Upper lobe of left lung (tissue), 6 donors: ENCODE measurements at places on chromosomes 7 and 10. TPM values are rescaled to one million over a fixed set of nuclear protein-coding genes. Genes with fewer than 3 reads are reported as not detected.
A peak's percentile ranks its signal among the peaks of the same experiment; 100 is the strongest.

DNA sequence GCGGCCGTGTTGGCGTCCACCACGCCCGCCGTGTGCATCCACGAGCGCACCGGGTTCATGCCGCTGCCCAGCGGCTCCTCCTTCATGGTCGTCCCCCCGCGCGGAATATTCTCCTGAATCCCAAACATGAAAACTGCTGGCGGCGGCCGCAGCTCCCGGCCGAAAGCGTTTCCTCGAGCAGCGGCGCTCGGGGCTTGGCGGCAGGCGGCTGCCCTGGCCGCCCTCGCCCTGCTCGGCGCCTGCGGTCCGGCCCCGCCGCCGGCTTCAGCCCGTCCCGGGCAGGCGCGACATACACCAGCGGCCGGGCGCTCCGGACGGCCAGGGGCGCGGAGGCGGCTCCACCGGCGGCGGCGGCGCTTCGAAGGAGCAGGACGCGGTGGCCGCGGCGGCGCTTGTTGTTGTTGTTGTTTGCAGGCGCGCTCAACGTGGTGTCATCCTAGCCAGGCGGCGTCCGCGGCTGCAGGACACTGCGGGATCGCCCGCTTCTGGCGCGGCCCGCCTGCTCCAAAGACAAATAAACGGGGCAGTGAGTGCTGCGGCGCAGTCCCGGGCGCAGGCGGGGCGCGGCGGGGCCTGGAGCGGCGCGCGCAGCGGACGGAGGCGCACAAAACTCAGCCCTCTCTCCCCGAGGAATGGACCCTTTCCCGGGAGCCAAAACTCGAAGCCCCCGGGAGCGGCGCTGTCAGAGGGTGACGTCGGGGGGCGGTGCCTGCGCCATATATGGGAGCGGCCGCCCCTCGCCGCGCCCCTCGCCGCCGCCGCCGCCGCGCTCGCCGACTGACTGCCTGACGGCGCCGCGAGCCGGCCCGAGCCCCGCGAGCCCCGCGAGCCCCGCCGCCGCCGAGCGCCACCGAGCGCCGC, at the start of gene EBF3:
Gene EBF3, minus strand, starts transcription at position 634 of the 861 bp plus-strand sequence. Its CDS starts 506 bp downstream, at position 128.
- no peak within 1 kb of the TSS for H3K27ac ChIP-seq
- peaks cover 32% of the 10 kb centered on the region for H3K4me1 ChIP-seq
- H3K27me3 ChIP-seq: peaks cover 3% of the 10 kb centered on the region
- peak within 1 kb of the TSS; percentile 50 for H3K4me3 ChIP-seq

GRCh38 chr7:99693427-99694200, 13.8 kb upstream of the CYP3A5 start:
- H3K4me3 ChIP-seq: no peak overlapping the region
- no peaks in the 10 kb centered on the region for H3K27me3 ChIP-seq
- no peaks in the 10 kb centered on the region for H3K4me1 ChIP-seq
- H3K36me3 ChIP-seq: no peaks in the 10 kb centered on the region
- H3K27ac ChIP-seq: no peak overlapping the region

DNA sequence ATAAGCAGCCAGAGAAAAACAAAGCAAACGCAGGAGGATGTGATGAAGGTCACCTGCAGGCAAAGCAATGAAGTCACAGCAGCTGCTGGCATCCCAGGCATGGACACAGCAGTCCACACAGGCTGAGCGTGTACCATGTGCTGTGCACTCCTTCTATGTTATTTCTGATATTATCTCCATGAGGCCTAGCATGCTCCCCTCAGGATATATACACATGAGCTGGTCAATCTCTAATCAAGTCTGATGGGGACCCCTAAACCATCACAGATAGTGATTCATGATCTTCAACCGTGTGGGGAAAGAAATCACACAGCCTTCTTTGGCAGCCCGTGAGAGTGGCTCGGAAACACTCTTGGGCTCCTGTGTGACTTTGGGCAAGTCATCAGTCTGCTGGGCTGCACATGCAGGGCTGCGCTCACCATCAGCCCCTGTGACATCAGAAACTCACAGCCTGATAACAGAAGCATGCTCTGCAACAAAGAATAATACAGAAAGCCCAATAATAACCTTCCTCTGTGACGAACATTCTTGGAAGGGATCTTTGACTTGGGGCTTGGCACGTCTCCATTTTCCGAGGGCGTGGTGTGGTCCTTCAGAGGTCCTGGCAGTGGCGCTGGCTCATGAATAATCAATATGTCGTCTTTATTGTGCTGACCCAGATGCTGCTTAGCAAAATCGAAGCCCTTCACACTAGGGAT, 83.0 kb upstream of the ATP6V0A4 start:
- DNase-seq: no peak
- H3K27ac ChIP-seq: no peak overlapping the region
- no peaks in the 10 kb centered on the region for H3K4me1 ChIP-seq
- no peaks in the 10 kb centered on the region for H3K27me3 ChIP-seq
- H3K36me3 ChIP-seq: peaks cover 4% of the 10 kb centered on the region

RAPGEF5 gene
- total RNA-seq: 206 TPM

CCL26 gene
- total RNA-seq: 3.6 TPM

SORCS1 gene
- not detected for total RNA-seq

ATAD1 gene
- 42.2 TPM for total RNA-seq
